ENCODE measurements at places on chromosomes 7 and 10. TPM values are rescaled to one million over a fixed set of nuclear protein-coding genes. Genes with fewer than 3 reads are reported as not detected.

DNA sequence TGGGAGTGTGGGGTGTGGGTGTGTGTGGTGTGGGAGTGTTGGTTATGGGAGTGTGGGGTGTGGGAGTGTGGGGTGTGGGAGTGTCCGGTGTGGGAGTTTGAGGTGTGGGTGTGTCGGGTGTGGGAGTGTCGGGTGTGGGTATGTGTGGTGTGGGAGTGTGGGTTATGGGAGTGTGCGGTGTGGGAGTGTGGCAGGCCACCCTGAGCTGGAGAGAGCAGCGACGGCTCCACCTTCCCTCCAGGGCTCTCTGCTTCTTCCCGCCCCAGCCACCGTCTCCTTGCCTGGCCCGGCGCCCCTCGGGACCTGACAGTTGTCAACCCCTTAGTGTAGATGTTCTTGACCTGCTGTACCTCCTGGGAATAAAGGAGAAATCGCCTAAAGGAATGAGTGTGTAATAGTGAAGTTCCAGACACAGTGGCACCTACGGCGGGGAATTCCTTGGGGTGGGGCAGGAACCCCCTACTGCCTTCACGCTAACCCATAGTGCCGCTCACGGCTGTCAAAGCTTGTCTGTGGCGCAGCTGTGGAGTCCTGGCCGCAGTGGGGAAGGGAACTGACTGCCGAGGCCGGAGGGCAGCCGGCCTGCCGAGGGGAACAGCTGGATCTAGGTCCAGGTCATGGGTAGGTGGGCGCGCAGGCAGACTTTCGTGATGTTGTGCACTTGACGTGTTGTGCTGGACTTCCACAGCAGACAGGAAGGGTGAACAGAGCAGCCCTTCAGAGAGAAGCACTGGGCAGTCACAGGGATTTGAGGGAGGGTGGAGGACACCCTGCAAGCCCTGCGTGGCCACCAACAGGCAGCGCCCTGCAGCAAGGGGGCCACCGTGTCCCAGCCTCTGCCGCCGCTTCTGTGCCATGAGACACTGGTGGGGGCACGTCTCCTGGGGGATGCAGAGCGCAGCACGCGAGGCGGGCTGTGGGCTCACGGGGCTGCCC is 49.0 kb upstream of the EN2 start:
- DNase-seq = no peak

DNA sequence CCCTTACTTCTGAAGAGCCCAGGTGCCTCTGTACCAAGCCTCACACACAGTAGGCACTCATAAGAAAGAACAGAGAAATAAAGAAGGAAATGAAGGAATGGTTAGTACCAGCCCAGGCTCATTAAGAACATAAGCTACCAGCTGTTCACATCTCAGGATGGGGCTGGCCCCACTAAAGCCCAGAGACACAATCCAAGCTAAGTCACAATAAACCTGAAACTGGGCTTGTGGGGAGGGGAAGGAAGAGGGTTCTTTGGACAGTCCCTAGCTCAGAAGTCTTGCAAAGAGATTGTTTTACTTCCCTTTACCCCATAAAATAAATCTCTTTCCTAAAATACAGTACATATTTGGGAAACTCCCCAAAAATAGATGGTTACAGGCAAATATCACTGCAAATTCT is 24.3 kb downstream of the FBXW4 start:
- no peak for DNase-seq

DNA sequence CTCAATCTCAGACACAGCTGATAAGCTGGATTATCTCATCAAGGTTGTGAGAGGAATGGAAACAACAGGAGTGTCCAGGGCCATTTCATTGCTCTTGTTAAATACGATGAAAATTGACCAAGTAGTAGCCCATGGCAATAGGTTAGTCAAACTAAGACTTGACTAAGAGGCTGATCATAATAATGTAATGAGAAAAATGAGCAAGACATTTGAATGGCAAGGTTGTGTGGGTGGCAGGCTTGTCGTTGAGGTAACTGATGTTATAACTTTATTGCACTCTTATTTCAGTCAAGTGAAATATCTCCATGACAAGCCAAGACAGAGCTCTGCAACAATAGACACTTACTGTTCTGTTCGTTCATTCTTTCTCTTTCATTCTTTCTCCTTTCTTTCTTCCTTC is 532.0 kb downstream of the GATA3 start:
- no peak for DNase-seq

The CPA1 gene
- total RNA-seq = 4.1 TPM

DNA sequence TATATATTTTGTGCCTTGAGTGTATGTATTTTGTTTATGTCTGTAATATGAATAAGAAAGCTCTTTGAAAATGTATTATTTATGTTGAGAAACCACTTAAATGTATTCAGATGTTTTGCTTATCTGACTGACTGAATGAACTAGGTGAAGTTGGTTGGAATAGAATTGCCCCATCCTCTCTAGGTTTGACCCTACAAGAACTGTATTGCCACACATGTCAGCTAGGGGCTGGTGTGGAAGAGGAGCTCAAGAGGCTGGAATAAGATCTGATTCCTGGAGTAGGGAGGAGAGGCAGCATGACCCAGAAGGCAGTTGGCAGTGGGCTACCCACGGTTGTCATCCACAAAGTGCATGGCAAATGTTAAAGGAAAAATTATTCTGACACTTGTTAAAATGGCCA is 9.1 kb downstream of the SSMEM1 start:
- DNase-seq = no peak

- DNase-seq = no peak
These were observed 34.3 kb upstream of the ICA1 start for GRCh38 chr7:8296362-8296659.

GRCh38 chr10:4279655-4280054 is 494.6 kb upstream of the KLF6 start:
- no peak for DNase-seq

The NUTM2A gene
- 0.89 TPM for total RNA-seq

GRCh38 chr7:69095649-69096048 is 502.6 kb upstream of the AUTS2 start:
- no peak for DNase-seq

DNA sequence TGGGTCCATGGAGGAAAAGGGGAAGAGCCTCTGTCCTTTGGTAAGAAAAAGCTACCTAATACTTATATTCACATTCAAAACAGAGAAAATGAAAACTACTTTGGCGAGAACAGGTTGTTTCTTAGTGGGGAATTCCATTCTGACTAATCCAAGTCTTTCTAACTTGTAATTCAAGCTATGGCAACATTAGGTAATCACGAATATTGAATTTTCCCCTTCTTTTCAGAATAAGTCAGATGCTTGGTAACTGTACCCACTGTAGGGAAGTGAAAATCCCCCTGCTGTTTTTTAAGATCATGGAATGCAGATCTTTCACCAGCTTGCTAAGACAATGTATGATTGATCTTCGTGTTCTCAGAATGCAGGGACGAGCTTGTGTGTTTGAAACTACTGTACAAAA is 384.4 kb downstream of the TCERG1L start:
- DNase-seq = no peak

The SDK1 gene
- 11.2 TPM for total RNA-seq

GRCh38 chr7:2018569-2019460 is 213.9 kb downstream of the MAD1L1 start:
- peak; percentile 61 for DNase-seq

All from sciatic nerve (tissue), 2 donors.